ENCODE measurements at places on chromosomes 5 and 9.
A peak's percentile ranks its signal among the peaks of the same experiment; 100 is the strongest.

DNA sequence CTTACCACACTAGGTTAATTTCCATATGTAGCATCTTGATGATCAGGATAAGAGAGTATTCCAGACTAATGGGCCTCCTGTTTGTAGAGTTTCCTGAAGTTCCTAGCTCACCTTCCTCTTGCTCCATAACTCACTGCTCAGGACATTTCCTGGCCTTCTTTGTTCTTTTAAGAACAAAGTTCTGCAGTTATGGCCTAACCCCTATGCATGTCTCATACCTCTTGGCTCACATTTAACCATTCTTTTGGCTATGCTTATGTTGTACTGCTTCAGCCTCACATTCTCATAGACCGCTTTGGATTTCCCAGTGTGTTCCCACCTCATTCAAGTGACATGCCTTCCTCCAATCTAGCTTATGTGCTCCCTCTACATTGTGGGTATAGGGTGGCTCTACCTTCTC, 40.5 kb upstream of the HMGCS1 start:
- DNase-seq, result no peak
- no peak overlapping the region for H3K27ac ChIP-seq
- H3K4me1 ChIP-seq, result no peaks in the 10 kb centered on the region
- H3K27me3 ChIP-seq, result no peaks in the 10 kb centered on the region
- H3K36me3 ChIP-seq, result no peaks in the 10 kb centered on the region
- no peak overlapping the region for H3K4me3 ChIP-seq

- DNase-seq, result no peak
- no peaks in the 10 kb centered on the region for H3K27me3 ChIP-seq
Observed at GRCh38 chr5:131163276-131164119, 1.6 kb downstream of the HINT1 start.

DNA sequence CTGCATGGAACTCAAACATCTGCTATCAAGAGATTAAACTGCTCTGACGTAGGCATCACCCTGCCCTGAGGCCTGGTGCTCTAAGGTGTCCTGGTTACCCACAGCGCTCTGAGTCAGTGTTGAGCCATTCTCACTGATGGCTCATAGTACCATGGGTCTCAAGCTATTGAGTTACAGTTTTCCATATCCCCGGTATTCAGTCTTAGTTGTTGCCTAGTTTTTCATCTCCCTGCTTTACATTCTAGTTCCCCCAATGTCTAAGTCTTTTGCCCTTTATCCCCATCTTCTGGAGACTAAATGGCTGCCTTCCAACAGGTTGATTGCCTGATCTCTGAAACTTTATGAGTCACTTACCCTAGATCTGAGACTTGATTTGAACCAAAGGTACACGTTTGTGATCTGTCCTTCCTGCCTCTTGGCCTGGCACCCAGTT, 161.2 kb upstream of the PTGER4 start:
- H3K36me3 ChIP-seq, result no peaks in the 10 kb centered on the region
- H3K4me3 ChIP-seq, result no peak overlapping the region
- no peak overlapping the region for H3K27ac ChIP-seq
- DNase-seq, result no peak

- no peaks in the 10 kb centered on the region for H3K4me1 ChIP-seq
- H3K36me3 ChIP-seq, result no peaks in the 10 kb centered on the region
- H3K27me3 ChIP-seq, result no peaks in the 10 kb centered on the region
- no peak for DNase-seq
Observed at GRCh38 chr5:147371290-147371689, 136.5 kb downstream of the STK32A start.

DNA sequence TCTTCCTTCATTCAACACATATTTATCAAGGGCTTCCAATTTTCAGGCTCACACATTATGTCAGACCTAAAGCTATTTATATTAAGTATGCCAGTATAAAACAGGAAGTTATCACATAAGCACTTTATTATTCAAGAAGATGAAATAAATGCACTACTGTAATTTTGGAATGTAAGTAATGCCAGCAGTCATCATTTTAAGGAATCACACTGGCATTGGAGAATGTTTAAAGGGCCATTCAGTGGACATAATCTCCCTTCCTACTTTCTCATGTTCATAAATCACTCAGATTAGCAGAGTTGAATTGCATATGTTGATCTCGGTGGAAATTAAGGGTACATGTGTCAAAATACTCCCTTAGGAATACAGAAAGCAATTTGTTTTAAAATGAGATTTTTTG, 164.4 kb downstream of the GIN1 start:
- DNase-seq, result no peak
- H3K27me3 ChIP-seq, result no peaks in the 10 kb centered on the region
- H3K27ac ChIP-seq, result no peak overlapping the region
- H3K4me1 ChIP-seq, result no peaks in the 10 kb centered on the region

- no peak overlapping the region for H3K27ac ChIP-seq
- H3K4me1 ChIP-seq, result peaks cover 14% of the 10 kb centered on the region
- no peaks in the 10 kb centered on the region for H3K27me3 ChIP-seq
Observed at GRCh38 chr9:134684375-134684723, 42.7 kb downstream of the COL5A1 start.

GRCh38 chr5:172722327-172722815, 48.6 kb downstream of the DUSP1 start:
- H3K27ac ChIP-seq, result peak overlapping the region; percentile 72
- no peak for DNase-seq
- H3K36me3 ChIP-seq, result no peaks in the 10 kb centered on the region

GRCh38 chr5:67728326-67728890, 487.1 kb upstream of the PIK3R1 start:
- no peaks in the 10 kb centered on the region for H3K4me1 ChIP-seq
- H3K27ac ChIP-seq, result no peak overlapping the region
- no peak for DNase-seq
- no peaks in the 10 kb centered on the region for H3K27me3 ChIP-seq

DNA sequence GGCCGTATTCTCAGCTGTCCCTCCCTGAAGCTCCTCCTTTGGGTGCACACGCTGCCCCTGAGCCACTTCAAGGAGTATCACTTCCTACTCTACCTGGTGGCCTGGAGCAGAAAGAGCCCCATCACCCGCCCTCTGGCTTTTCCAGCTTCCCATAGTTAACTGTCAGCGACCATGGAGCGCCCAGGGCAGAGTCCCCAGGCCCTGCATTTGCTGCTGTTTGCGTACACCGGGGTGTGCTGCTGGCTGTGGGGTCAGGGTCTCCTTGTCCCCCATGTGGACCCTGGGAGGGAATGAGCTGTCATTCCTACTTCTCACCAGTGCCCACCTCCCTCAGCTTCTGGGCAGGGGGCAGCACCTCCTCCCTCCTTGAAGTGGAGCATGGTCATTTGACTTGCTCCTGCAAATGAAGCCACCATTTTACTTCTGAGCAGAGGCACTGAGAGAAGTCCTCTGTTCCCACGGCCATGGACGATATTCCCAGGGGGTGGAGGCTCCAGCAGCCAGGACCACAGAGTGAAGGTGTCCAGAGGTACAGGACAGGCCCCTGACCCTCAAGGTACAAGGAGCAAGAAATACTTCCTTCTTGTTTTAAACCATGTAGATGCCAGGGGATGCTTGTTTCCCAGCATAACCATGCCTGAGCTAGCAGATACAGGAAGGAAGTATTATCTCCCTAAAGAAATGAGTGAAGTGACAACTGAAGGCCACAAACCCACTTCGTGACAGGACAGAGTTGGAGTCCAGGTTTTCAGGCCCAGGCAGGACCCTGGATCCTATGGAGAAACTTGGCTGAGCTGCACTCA, 40.6 kb upstream of the COL5A1 start:
- no peak overlapping the region for H3K27ac ChIP-seq
- H3K36me3 ChIP-seq, result no peaks in the 10 kb centered on the region
- H3K4me1 ChIP-seq, result no peaks in the 10 kb centered on the region

- no peak overlapping the region for H3K4me3 ChIP-seq
- no peaks in the 10 kb centered on the region for H3K27me3 ChIP-seq
- H3K36me3 ChIP-seq, result no peaks in the 10 kb centered on the region
Observed at GRCh38 chr5:120913396-120913795, 449.3 kb downstream of the PRR16 start.

- no peak overlapping the region for H3K4me3 ChIP-seq
- H3K4me1 ChIP-seq, result peaks cover 43% of the 10 kb centered on the region
- H3K27ac ChIP-seq, result no peak overlapping the region
- no peaks in the 10 kb centered on the region for H3K27me3 ChIP-seq
Observed at GRCh38 chr9:127629468-127630081, 17.5 kb downstream of the STXBP1 start.

- DNase-seq, result no peak
- no peaks in the 10 kb centered on the region for H3K4me1 ChIP-seq
- no peak overlapping the region for H3K27ac ChIP-seq
- H3K36me3 ChIP-seq, result no peaks in the 10 kb centered on the region
Observed at GRCh38 chr9:87206064-87206661, 258.9 kb upstream of the GAS1 start.

GRCh38 chr5:45440466-45440865, 255.7 kb downstream of the HCN1 start:
- no peak for DNase-seq
- no peaks in the 10 kb centered on the region for H3K4me1 ChIP-seq
- no peaks in the 10 kb centered on the region for H3K36me3 ChIP-seq
- no peak overlapping the region for H3K4me3 ChIP-seq

DNA sequence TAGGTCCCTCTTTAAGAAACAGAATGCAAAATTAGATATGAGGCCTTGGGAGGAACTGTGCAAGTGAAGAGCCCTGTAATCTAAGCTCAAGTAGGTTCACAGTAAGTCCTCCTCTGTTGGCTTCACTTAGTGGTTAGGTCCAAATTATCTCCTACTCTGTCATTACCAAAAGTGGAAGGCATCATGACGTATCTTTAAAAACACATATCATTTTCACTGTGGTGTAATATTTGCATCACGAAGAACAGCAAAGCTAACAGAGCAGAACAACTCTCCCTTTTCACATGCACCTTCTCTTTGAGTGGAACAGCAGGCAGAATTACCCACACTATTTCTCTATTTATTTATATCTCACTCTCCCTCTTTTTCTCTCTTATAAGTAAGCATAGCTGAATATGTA, 240.5 kb upstream of the CCNH start:
- DNase-seq, result no peak
- H3K4me1 ChIP-seq, result no peaks in the 10 kb centered on the region
- no peaks in the 10 kb centered on the region for H3K27me3 ChIP-seq
- no peak overlapping the region for H3K27ac ChIP-seq

DNA sequence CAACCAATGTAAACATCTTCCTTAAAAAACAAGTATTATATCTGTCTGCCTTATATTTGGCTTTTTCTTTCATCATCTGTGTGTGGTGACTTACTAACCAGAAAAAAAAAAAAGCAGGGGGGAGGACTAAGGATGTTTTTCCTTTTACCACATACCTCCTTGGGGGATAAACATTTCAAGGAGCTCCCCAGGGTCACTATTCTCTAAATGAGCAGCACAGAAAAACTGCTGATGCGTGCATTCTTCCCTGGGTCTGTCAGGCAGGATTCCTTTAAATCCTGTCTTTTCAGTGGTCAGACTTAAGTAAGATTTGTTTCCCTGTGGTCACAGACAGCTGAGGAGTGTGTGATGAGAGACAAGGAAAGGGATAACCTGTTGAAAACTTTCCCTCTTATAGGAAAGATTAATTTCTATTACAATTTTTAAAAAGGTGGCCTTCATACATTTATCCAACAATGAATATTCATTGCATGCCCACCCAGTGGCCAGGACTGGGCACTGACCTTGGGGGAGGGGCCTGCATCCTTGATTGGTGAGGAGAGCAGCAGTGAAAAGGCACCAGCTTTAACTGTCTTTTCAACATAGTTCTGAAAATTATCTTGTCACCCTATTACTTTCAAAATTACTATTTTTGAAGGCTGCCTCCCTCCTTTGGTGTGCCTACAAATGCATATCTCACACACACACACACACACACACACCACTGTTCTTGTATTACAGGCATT, 123.1 kb downstream of the TLE4 start:
- no peak overlapping the region for H3K4me3 ChIP-seq
- no peaks in the 10 kb centered on the region for H3K36me3 ChIP-seq
- H3K27me3 ChIP-seq, result no peaks in the 10 kb centered on the region
- no peak overlapping the region for H3K27ac ChIP-seq

GRCh38 chr9:8268881-8269280, 469.3 kb upstream of the DMAC1 start:
- H3K27me3 ChIP-seq, result no peaks in the 10 kb centered on the region
- H3K27ac ChIP-seq, result no peak overlapping the region
- peaks cover 4% of the 10 kb centered on the region for H3K4me1 ChIP-seq

DNA sequence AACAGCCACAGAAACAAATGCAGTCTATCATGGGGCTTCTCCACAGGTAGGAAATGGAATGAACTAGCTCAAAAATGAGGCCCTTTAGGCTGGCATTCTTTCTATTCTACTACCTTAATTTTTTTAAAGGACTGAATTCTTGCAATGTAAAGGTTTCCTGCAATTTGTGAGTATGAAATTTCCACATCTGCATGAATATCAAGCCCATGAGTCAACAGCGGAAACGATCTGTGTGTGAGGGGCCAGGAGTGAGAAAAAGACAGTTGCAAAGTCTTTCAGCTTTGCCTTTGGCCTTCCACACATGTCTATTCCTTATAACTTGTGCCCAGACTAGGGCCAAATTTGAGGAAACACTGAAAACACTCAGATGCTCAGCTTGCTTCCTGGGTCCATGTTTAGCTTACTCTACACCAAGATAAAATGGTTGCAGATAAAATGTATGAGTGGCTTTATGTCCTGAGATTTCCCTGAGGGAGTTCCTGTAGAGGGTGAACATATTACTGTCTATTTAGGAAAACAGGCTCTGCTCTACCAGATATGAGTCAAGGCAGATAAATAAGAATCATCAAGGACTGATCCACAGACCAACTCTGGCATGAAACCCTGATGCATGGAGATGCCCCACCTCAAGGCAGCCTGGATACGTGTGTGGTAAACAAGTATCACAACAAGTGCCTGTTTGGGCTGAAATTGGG, 46.5 kb downstream of the RETREG1 start:
- H3K4me1 ChIP-seq, result no peaks in the 10 kb centered on the region
- no peak for DNase-seq
- no peaks in the 10 kb centered on the region for H3K36me3 ChIP-seq
- H3K27ac ChIP-seq, result no peak overlapping the region

DNA sequence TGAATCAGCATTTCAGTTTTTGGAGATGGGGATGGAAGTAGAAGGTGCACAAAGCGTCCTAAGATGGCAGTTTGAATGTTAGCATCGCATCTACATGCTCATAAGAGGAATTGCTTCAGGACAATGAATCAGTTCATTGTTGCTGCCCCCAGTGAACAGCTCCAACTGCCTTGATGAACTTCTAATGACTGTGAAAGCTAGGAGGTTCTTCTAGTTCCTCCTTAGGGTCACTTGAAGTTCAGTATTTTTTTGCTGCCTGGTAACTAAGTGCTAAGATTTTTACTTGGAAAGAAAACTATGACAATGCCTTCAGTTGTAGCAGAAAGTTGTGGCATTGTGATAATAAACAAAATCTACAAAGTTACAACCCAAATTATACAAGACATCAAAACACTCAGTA, 271.6 kb downstream of the RAB3C start:
- no peaks in the 10 kb centered on the region for H3K27me3 ChIP-seq
- no peak overlapping the region for H3K27ac ChIP-seq
- H3K4me3 ChIP-seq, result no peak overlapping the region
- peaks cover 12% of the 10 kb centered on the region for H3K4me1 ChIP-seq

- no peaks in the 10 kb centered on the region for H3K4me1 ChIP-seq
- no peaks in the 10 kb centered on the region for H3K36me3 ChIP-seq
- no peak overlapping the region for H3K4me3 ChIP-seq
- H3K27me3 ChIP-seq, result no peaks in the 10 kb centered on the region
- no peak overlapping the region for H3K27ac ChIP-seq
Observed at GRCh38 chr5:67402526-67402925, 205.9 kb upstream of the CD180 start.

- no peak for DNase-seq
- peaks cover 3% of the 10 kb centered on the region for H3K36me3 ChIP-seq
- peaks cover 19% of the 10 kb centered on the region for H3K4me1 ChIP-seq
- H3K27ac ChIP-seq, result peak overlapping the region; percentile 73
- H3K27me3 ChIP-seq, result no peaks in the 10 kb centered on the region
Observed at GRCh38 chr5:149838881-149839739, 105.5 kb downstream of the PDE6A start.

GRCh38 chr9:17294822-17295624, 160.2 kb downstream of the CNTLN start:
- H3K4me3 ChIP-seq, result no peak overlapping the region
- peak; percentile 35 for DNase-seq
- no peaks in the 10 kb centered on the region for H3K36me3 ChIP-seq
- no peaks in the 10 kb centered on the region for H3K4me1 ChIP-seq
